NCI-H2029 treated with DMSO at 0.1 percent for 48 hours (cell line): ENCODE measurements at places on chromosomes 13 and 19.

DNA sequence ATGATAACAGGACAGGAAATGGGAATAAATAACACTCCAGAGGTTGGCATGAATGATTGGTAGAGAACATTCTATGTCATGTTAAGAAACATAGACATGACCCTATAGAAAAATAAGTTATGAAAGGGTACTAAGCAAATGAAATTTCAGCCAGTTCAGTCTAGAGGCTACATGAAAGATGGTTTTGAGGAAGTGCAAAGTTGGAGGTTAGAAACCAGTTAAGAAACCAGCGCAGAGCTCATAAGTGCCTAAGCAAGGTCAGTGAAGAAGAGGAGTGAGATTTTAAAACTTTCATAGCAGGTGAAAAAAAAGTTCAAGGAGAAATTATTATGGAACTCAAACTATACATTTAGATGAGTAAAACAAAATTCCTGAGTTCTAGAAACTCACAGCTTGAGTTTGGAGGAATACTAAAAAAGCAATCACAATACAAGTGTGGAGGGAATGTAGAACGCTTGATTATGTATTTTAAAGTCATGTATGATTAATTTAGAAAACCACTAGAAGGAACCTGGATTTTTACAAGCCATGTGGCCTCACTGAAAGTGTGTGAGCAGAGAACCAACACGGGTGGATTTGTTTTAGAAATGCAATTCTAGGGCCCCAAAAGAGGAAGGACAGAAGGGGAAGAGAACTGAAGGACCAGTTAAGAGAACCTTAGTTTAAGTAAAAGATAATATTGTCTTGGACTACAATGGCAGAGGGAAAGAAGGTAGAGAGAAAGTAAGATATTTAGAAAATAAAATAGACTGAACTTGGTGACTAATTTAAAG lies 162.4 kb downstream of the PCDH20 start:
- no peak for DNase-seq

- DNase-seq: no peak
Measured at GRCh38 chr19:38015216-38015615, 108.2 kb downstream of the SIPA1L3 start.

- no peak for DNase-seq
Measured at GRCh38 chr13:80921971-80922370, 581.0 kb upstream of the SPRY2 start.

DNA sequence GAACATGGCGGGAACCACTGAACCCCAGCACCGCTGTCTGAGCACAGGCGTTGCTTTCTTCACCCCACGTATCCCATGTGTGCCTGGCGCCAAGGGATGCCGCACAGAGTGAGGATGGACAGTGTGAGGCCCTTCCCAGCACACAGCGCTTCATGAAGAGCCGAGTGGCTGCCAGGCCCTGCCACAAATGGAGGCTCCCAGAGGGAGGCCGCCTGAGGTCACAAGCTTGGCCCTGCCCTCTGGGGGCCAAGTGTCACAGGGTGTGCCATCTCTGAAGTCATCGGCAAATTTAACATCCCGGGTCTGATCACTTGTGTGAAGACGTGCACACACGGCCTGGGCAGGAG lies 24.4 kb downstream of the MPND start:
- no peak for DNase-seq

DNA sequence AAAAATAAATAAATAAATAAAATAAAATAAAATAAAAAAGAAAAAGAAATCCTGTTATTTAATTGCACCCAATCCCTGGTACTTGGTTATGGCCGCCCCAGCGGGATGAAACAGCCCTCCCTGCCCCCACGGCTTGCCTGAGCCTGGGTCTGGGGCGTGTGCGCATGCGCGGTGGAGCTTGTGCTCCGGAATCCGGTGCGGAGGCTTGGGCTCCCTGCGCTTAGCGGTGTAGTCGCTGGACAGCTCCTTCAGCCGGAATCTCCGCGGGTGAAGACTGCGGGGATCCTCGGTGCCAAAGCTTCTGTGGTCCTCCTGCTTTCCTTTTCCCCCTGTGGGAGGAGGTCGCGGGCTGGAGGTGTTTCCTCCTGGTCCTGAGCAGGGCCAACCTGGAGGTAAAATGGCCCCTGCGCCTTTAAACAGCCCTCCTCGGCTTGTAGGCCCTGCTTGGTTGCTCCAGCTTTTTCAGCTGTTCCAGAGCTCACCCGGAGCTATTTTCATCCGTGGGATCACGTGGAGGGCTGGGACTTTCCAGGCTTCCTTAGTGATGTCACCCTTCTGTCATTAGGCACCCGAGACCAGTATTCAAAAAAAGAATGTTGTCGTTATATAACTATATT lies at the start of gene PLA2G4C:
TSS of gene PLA2G4C (minus strand) at position 468 of the 617 bp plus-strand sequence. CDS start 4,288 bp downstream, outside the sequence.
- peak; percentile 62 for DNase-seq

DNA sequence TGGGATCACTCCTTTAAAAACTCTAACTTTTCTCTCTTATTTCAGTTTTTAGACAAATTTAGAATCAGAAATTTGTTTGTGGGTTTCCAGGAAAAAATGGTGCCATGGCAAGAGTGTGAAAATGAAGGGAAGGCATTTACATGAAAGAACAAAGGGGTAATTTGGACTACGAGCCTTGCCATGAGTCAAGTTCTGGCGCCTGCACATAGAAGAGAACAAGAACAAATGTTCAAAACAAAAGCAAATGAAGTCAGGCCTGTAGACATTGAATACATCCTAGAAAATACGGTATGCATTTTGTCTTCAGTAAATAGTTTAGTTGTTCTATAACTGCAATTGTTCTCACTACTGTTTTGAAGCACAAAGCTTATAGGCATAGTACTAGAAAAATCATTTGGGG lies 1390.5 kb downstream of the EFNB2 start:
- no peak for DNase-seq

GRCh38 chr13:21117104-21117809 lies 55.9 kb upstream of the LATS2 start:
- no peak for DNase-seq

GRCh38 chr19:40704491-40705361 lies 12.0 kb downstream of the COQ8B start:
- no peak for DNase-seq

- DNase-seq: no peak
Measured at GRCh38 chr19:33819506-33819879, 22.8 kb downstream of the KCTD15 start.

DNA sequence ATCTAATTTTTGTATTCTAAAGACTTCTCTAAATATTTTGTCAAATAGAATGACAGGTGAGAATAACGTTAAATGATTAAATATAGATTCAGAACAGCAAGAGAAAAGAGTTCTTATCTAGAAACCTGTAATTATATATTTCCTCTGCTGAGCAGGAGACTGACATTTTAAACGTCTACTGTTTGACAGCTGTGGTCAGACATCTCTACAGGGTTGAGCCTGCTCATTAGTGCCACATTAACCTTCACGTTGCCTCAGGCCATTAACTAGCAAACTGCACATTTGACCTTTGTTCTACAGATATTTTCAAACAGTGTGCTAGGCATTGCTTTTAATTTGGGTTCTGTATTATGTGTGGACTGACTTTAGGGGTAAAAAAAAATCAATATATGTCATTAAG lies 347.5 kb downstream of the GPC5 start:
- no peak for DNase-seq

DNA sequence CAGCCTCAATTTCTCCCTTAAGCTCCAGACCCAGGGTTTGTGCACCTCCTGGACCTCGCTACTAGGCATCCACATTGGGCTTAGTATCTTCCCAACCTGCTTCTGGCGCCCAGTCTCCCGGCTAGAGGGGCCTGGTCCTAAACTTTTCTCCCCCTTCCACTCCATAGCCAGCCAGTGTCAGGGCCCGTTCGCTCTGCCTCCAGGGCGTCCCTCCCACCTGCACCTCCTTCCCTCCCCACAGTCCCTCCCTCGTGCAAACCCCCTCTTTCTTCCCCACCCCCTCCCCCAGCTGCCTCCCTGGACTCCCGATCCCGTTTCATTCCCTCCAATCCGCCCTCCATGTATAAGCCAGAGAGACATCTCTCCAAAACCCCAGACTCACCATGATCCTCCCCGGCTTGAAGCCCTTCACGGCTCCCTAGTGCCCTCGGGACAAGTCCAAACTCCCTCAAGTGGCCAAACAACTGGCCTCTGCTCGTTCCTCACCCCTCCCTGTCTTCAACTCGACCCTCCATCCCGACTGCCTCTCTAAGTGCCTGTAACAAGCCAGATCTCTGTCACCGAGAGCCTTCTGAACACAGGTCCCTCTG lies 997 bp upstream of the SAMD4B start:
- no peak for DNase-seq

DNA sequence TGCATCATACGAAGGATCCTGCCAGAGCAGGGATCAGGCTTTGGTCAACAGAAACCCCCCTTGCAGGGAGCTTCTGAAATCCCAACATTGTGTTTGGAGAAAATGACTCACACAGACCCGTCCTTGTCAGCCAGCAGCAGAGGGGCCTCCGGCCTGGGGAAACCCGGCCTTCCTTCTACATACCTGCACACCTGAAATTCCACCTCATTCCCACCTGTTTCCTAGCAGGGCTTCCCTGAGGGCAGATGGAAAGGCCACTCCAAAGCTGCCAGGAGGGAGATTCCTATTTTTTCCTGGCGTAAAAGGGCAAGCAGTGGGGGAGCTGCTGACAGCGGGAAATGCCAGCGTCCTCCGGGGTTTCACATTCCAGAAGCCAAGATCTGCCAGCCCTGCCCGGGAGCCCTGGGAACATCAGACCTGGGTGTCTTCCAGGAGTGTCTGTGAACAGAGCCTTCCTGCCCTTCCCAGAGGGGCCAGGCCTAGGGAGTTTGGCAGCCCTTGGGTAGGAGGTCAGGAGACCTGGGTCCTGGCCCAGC lies 3.0 kb upstream of the IGFL1 start:
- no peak for DNase-seq

- peak; percentile 31 for DNase-seq
Measured at GRCh38 chr13:26509491-26509890, 48.0 kb upstream of the WASF3 start.

- no peak for DNase-seq
Measured at GRCh38 chr13:25132751-25133390, 36.9 kb downstream of the PABPC3 start.

DNA sequence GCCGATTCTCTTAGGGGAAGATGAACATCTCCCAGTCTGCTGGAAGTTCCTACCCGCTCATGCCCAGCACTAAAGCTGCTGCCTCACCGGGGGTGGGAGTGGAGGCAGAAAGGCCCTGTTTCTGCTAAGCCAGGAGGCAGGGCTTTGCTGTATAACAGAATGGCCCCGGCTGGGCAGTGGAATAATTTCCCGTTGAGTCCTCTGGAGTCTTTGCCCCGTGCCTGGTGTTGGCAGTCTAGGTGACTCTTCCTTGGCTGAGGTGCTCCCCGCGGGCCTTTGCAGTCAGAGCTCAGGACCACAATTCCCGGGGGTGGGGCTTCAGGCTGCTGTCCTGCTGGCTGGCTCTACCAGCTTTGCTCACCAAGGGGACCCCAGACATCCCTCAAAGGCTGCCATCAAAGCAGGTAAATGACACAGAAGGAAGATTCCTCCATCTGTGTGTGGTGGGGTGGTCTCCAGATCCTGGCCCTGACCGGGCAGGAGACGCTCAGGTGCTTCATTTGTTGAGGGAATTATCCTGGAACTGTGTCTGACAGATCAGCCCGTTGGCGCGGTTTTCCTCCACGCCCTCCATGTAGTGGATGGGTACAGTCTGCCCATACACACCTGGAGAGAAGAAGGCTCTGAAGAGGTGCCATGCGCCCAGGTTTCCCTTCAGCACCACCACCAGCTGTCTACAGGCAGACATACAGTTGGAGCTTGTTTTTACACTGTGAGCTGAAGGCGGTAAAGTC lies 209.9 kb downstream of the TEX29 start:
- no peak for DNase-seq

DNA sequence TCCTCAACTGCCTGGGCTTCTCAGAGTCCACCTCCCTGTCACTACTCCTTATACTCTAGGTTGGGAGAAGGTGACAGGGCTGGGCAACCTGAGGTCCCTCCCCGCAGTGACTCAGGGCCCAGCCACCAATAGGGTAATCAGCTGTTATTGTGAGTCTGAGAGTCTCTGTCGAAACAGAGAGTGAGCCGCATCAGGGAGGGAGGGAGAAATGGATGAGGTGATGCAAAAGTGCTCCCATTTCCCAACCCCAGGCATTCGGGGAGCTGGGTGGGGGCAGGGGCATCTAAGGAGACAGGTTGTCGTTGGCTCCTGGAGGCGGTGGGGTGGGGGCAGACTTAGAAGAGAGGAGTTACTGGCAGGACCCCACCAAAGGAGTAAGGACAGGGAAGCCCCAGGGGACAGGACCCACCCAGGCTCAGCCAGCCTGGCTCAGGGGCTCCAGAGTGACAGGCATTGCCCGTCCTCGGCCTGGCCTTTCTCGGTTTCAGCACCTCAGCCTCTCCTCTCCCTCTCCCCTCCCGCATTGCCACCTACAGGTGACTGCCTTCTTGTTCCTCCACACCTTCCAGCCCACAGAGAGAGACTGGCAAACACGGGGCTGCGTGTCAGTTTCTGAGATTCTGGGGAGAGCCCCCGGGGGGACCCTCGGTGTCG lies at the start of gene DMKN:
TSS of gene DMKN (minus strand) at position 22 of the 654 bp plus-strand sequence. CDS start 174 bp downstream, outside the sequence.
- no peak for DNase-seq

DNA sequence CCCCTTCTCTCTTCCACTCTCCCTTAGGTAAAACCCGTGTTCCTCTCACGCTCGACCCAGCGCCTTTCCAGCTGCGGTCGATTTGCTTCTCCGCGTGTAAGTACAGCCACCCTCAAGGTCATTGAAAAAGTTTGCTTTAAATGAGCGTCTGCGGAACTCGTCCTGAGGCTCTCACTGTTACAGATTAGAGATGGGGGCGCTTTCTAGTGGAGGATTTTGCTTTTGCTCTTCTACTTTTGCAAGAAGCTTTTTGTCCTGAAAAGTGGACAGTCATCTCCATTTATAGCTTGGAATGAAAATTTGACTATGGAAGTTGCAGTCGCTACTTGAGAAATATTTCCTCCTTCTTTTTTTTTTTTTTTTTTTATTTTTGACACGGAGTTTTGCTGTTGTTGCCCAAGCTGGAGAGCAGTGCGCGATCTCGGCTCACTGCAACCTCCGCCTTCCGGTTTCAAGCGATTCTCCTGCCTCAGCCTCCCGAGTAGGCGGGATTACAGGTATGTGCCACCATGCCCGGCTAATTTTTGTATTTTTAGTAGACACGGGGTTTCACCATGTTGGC lies 595 bp upstream of the RAB20 start:
- no peak for DNase-seq

DNA sequence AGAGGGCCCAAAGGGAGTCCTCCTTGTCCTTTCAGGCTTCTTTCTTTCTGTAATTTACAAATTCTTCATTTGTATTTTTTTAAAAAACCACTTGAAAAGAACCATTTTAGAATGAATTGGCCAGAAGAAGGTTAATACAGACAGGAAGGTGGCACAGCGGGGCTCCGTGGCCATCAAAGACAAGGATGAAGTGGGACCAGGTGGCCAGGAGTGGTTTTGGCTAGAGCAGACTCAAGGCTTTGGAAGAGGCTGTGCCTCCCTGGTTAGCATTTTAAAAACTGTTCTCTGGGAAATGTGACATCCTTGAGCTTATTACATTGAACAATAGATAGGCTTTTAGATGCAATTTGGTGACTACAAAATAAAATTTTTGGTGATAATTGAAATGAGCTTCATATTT lies 48.4 kb downstream of the ATP8A2 start:
- no peak for DNase-seq

DNA sequence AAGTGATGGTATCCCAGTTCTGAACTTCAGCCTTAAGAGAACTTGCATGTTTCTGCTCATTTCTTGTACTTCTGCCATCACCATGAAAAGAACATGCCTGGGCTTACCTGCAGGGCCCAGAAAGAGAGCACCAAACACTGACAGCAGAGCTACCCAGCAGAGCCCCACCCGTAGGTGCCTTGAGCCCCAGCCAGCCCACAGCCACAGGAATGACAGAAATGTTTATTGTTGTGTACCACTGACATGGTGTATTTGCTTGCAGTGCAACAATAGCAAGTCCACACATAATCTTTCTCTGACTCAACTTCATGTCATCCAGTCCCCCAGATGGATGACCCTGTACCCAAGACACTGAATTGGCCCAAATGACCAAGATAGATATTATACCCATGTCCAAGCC lies 195.2 kb downstream of the TSHZ3 start:
- no peak for DNase-seq
